ENCODE measurements at places on chromosomes 1 and 21.

DNA sequence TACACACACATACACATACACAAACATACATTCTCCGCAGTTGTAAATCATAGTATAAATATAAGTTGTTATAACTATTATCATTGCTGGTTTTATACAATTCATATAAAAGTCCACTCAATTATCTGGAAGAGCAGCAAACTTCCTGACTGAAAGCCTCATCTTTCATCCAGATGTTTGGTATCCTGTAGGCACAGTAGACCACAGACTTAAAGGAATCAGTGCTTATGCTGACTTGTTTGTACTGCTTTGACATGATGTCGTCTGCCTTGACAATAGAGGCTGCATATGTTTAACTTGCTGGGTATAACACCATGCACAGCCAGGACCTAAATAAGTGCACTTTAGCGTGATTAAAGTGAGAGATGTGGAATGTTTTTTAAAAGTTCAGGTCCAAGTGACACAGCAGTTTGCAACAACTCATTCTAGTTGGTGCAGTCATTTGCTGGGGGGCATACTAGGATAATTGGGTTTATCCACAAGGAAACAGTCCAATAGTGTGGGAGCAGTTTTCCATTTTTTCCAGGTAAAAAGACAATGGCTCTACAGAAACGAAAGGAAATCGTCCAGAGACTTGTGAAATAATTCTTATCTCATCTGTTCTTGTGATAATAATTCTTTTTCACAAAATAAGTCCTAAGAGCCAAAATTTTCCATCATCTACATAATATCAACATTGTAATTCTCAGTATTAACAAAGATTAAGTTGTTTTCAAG, 110.3 kb upstream of the TSPAN2 start:
- DNase-seq, result no peak

GRCh38 chr1:100535264-100535663, 2.7 kb upstream of the GPR88 start:
- DNase-seq, result no peak

DNA sequence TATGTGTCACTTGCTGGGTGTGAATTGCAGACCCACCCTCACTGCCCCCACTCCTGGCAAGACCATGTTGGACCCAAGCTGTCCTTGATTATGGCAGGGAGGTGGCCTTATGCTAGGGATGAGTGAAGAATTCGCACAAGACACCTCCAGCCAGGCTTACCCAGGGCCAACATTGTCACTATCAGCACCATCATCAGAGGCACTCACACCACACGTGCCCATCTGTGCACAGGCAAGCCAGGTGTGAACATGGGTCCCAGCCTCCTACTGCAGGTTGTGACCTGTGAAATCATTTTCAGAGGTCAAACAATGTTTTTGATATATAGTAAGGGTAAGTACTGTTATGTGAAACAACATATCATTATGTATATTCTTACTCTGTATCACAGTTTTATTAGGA, 20.3 kb upstream of the RGS8 start:
- no peak for DNase-seq

DNA sequence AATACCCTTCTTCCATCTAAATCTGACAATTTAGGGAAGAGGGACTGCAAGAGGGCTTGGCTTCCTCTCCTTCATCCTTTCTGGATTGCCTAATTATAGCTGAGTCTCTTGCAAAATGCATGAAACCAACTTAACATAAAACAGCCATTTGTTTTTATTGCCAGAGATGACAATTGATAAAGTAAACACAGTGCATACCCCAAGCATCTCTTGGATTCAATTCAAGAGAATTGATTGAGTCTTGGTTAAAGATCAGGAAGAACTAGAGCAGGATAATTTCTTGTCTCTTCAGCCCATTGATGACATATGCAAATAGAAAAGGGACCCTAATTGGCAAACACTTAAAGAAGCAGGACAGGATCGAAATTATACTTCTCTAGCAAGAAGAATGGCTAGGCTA, 617.1 kb upstream of the PTBP2 start:
- DNase-seq, result no peak

DNA sequence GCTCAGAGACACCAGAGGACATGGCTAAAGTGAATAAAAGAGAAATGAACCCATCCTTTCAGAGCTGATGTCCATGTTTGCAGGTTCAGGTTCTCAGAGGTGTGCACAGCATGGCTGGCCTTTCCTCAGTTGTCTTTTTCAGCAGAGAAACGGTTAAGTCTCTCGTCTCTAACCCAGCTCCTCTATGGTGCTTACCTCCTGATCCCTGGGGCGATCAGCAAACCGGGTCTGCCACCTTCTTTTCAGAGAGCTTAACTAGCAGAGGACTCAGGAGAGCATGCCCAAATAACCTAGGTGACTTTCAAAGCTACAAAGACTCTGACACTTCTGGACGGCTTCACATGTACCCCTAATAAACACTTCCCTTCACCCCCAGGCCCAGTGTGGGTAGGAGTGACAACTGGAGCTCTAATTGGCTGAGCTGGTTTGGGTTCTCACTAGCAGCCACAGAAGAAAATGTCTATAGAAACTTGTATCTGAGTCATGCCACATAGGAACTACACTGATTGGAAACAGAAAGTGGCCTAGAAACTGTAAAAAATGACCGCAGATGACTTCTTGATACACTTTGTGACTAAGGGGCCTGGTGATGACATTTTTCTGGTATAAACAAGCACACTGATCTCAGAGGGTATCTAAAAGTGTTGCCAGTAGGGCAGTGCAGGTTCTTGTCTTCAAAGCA, at the start of gene AIM2:
TSS of gene AIM2 (minus strand) at position 329 of the 682 bp plus-strand sequence. CDS start 3,267 bp downstream, outside the sequence.
- DNase-seq, result peak; percentile 62

- no peak for DNase-seq
Measured at GRCh38 chr1:109629372-109630030, 9.9 kb downstream of the AMPD2 start.
